ENCODE measurements at places on chromosomes 11 and 22.

- DNase-seq = no peak
These were observed 3.8 kb upstream of the CAPN5 start for GRCh38 chr11:77062924-77063323.

GRCh38 chr22:22772396-22772795 is 115.2 kb upstream of the IGLL5 start:
- DNase-seq = no peak

DNA sequence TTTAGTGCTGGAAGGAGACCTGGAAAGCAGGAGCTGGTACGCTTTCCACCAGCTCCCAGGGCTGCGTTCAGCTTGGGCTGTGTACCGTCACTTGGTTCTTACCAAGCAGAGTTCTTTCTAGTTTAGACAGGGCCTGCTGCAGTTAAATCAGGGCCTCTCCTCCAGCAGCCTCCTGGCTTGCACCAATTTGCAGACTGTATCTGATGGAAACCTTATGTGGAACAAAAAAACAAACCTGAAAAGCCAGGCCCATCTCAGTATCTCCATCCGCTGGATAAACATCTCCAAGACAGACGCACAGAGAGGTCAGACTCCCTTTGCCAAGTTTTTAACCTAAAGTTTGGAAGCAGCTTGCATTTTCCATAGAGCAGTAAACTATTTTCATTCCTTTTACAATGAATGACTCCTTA is 288.6 kb upstream of the SORL1-AS1 start:
- DNase-seq = no peak

GRCh38 chr22:46049726-46050450 is 72.9 kb upstream of the WNT7B start:
- no peak for DNase-seq

GRCh38 chr22:30884211-30885000 is 84.2 kb downstream of the MORC2 start:
- no peak for DNase-seq

GRCh38 chr11:72690166-72690565 is 15.9 kb upstream of the PDE2A start:
- DNase-seq = no peak

DNA sequence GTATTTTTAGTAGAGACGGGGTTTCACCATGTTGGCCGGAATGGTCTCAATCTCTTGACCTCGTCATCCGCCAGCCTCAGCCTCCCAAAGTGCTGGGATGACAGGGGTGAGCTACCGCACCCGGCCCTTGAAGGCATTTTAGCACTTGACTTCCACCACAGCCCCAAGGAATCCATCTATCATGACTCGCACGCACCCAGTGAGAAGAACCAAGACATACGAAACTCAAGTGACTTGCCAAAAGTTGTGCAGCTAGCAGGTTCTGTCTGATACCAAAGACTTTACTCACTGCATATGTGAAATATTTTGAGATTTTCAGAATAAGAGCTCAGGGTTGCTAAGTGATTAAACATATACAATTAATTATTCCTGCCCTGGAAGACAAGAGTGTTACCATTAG is 21.0 kb downstream of the FLI1 start:
- no peak for DNase-seq

DNA sequence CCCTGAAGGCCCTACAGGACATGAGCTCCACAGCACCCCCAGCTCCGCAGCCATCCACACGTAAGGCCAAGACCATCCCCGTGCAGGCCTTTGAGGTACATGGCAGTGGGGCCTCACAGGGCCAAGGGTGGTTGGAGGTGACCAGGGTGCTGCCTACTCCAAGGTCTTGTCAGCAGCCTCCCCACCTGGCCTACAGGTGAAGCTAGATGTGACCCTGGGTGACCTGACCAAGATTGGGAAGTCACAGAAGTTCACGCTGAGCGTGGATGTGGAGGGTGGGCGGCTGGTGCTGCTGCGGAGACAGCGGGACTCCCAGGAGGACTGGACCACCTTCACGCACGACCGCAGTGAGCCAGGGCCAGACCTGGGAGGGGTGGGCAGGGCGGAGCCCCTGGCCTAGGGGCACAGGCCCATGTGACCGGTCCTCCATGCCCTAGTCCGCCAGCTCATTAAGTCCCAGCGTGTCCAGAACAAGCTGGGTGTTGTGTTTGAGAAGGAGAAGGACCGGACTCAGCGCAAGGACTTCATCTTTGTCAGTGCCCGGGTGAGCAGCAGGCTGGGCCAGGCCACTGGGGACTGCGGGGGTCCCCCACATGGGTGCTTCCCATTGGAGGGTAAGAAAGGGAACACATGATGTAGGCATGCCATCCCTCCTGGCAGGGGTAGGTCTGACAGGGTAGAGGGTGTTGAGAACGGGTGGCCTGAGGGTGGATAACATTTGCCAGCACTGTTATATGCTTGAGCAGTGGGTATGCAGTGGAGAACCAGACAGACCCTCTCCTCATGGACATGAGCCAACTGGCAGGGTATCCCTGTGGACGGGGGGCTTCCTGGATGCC is 5.6 kb downstream of the INPPL1 start:
- no peak for DNase-seq

GRCh38 chr11:119480380-119481020 is 57.5 kb upstream of the THY1 start:
- no peak for DNase-seq

- DNase-seq = no peak
These were observed 267.4 kb upstream of the CCDC179 start for GRCh38 chr11:23127706-23128105.

DNA sequence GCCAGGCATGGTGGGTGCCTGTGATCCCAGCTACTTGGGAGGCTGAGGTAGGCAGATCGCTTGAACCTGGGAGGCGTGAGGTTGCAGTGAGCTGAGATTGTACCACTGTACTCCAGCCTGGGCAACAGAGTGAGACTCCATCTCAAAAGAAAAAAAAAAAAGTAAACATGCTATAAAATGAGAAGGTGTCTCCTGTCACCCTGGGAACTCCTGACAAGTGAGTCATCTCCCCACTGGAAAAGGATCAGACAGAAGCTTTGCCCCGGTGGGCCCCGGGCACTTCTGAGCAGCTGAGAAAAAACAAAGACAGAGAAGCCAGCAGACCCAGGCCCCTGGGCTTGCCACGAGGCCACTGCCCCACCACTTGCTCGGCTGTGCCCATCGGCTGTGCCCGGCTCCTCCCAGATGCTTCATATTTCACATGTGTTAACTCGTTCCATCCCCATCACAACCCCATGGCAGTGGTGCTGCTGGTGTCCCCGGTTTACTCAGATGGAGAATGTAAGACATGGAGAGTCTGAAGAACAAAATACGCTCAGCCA is 22.3 kb downstream of the TTLL1 start:
- DNase-seq = no peak

- no peak for DNase-seq
These were observed 70.1 kb downstream of the LIF start for GRCh38 chr22:30176431-30176830.

DNA sequence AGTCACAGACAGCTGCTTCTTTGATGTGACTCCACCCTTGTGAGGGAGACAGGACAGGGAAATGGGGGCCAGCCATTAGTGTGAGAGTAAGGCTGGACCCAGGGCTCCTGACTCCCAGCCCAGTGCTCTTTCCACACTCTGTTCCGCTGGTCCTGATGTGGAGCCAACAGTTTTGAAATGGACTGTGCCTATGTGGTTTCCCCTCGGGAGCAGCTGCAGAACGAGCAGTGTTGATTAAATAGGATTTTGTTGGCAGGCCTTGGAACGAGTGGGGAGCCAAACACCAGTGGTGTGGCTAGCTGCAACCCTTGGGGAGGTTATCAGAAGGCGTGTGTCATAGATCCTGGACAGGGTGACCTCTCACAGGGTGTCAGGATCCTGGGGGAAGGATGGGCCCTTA is 66.5 kb upstream of the AMPD3 start:
- no peak for DNase-seq

GRCh38 chr22:45318558-45319323 is 9.0 kb downstream of the FAM118A start:
- DNase-seq = no peak

GRCh38 chr11:117794772-117795629 is 2.0 kb downstream of the DSCAML1 start:
- no peak for DNase-seq

All from activated CD4-positive, CD25-positive, alpha-beta regulatory T cell (primary cell).